ENCODE measurements at places on chromosomes 6 and 20. TPM values are rescaled to one million over a fixed set of nuclear protein-coding genes. Genes with fewer than 3 reads are reported as not detected.

Gene PPIL6
- total RNA-seq = 3.8 TPM

Gene TGM3
- total RNA-seq = not detected

DNA sequence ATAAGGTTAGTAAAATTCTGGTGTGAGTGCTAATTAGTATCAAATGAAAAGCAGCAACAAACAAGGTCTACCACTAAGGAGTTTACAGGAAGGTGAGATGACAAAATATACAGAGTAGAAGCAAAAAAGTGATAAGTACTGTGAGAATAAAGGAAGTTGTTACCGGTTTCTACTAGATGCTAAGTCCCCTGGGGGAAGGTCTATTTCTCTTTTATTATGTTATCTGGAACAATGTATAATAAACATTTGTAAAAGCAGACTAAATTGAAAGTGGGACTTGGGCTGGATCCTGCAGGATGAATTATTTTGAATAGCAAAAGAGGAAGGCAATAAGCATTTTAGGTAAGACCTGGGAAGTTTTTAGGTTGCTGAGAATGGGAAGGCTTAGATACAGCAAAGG is 158.7 kb upstream of the SLC22A16 start:
- DNase-seq = no peak

DNA sequence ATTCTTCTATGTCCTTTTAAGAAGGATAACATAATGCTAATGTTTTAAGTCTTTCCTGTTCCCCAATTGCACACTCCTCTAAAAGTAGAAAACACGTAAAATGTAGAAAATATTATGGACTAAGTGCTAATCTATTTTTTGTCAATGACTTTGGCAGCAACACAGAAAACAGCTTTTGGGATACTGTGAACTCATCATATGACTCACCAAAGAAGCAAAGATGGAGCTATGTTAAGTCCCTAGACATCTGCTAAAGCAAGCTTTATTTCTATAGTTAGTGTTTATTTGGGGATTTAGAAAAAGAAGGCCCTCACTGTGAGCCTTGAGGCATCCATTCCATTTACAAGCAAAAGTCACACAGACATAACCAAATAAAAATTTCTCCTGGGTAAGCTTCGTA is 23.0 kb downstream of the OPN5 start:
- DNase-seq = no peak

- peak; percentile 9 for DNase-seq
Measured at GRCh38 chr6:85672050-85672449, 29.4 kb upstream of the SYNCRIP start.

DNA sequence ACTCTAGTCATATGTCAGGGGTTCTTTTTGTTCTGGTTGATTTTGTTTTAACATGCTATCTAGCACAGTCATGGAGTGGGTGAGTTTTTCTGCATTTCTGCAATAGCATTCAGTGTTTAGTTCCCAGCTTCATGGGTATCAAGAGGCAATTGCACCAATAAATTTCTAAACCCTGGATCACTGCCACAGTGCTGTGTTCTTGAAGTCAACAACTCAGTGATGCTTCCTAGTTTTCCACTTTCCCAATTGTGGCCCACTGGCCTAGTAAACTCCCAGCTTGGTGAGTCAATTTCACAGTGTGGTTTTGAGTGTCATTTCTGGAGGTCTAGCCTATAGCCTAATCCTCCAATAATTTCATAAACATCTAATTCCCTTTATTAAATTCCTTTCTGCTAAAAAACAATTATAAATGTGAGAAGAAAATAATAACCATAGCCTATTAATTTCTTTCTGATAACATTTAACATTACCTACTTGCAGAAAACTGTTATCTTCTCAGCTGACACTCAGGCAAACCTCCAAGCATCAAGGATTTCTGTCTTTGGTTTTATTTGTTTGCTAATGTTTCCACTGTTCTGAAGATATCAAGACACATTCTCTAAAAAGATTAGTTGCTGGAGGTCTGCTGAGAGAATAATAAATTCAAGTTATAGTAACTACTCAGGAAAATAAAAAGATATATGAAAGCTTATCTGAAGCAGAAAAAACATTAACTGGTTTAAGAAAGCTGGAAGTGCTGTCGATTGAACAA is 89.9 kb downstream of the PDE7B start:
- no peak for DNase-seq
